ENCODE measurements at places on chromosomes 16 and 17. TPM values are rescaled to one million over a fixed set of nuclear protein-coding genes. Genes with fewer than 3 reads are reported as not detected.
A peak's percentile ranks its signal among the peaks of the same experiment; 100 is the strongest.

Gene KRTAP1-3
- not detected for total RNA-seq

Gene PDILT
- total RNA-seq, result not detected

Gene CDH3
- not detected for total RNA-seq

Gene GUCY2D
- total RNA-seq, result not detected

Gene KRTAP9-2
- total RNA-seq, result not detected

Gene CCDC200
- total RNA-seq, result not detected

DNA sequence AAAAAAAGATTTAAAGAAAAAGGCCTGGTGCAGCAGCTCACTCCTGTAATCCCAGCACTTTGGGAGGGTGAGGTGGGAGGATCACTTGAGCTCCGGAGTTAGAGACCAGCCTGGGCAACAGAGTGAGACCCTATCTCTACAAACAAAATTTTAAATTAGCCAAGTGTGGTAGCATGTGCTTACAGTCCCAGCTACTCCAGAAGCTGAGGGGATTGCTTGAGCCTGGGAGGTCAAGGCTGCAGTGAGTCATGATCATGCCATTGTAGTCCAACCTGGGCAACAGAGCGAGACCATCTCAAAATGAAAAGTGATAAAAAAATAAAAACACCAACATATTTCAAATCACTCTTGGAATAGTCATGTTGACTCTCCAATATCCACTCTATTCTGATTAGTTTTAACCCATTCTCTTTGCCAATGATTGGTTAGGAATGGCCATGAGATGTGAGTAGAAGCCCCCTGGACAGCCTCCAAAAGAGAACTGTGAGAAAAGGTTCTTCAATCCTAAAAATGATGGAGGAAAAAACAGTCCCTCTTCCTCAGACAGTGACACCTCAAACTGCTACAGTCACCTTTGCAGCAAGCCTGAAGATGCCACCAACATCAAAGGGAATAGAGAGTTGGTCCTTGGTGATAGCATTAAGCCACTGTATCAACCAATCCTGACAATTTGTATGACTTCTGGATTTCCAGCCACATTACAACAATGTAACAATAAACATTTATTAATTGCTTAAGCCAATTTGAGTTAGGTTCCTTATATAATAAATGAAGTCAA lies 2.9 kb upstream of the KANSL1 start:
- peak overlapping the region; percentile 30 for H3K27ac ChIP-seq
- H3K4me1 ChIP-seq, result peaks cover 34% of the 10 kb centered on the region
- H3K27me3 ChIP-seq, result no peaks in the 10 kb centered on the region
- no peak for DNase-seq
- H3K36me3 ChIP-seq, result peaks cover 26% of the 10 kb centered on the region
- no peak overlapping the region for H3K4me3 ChIP-seq

- peaks cover 73% of the 10 kb centered on the region for H3K4me1 ChIP-seq
- DNase-seq, result no peak
- H3K27ac ChIP-seq, result peak overlapping the region; percentile 99
- H3K4me3 ChIP-seq, result peak overlapping the region; percentile 94
- H3K27me3 ChIP-seq, result no peaks in the 10 kb centered on the region
- peaks cover 43% of the 10 kb centered on the region for H3K36me3 ChIP-seq
Measured at GRCh38 chr17:45314741-45315647, 1.8 kb downstream of the MAP3K14 start.

DNA sequence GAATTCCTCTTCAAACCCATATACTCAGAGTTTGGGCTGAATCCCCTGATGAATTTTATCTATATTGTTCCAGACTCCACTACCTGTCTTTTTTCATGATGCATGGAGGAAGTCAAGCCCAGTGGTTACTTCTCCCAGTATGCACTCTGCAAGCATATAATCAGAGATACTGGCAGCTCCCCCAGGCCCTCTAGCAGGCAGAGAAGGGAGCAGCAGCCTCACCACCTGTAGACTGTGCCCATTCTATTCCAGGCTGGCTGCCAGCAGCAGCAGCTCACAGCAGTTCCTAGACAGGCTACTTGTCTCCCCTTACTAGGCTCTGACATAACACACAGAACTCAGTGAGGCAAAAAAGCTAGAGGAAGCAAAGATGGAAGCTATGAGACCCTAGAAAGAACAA lies 3.4 kb downstream of the MKS1 start:
- DNase-seq, result no peak
- H3K27ac ChIP-seq, result peak overlapping the region; percentile 46
- H3K36me3 ChIP-seq, result peaks cover 16% of the 10 kb centered on the region
- peaks cover 38% of the 10 kb centered on the region for H3K4me1 ChIP-seq
- H3K27me3 ChIP-seq, result no peaks in the 10 kb centered on the region

DNA sequence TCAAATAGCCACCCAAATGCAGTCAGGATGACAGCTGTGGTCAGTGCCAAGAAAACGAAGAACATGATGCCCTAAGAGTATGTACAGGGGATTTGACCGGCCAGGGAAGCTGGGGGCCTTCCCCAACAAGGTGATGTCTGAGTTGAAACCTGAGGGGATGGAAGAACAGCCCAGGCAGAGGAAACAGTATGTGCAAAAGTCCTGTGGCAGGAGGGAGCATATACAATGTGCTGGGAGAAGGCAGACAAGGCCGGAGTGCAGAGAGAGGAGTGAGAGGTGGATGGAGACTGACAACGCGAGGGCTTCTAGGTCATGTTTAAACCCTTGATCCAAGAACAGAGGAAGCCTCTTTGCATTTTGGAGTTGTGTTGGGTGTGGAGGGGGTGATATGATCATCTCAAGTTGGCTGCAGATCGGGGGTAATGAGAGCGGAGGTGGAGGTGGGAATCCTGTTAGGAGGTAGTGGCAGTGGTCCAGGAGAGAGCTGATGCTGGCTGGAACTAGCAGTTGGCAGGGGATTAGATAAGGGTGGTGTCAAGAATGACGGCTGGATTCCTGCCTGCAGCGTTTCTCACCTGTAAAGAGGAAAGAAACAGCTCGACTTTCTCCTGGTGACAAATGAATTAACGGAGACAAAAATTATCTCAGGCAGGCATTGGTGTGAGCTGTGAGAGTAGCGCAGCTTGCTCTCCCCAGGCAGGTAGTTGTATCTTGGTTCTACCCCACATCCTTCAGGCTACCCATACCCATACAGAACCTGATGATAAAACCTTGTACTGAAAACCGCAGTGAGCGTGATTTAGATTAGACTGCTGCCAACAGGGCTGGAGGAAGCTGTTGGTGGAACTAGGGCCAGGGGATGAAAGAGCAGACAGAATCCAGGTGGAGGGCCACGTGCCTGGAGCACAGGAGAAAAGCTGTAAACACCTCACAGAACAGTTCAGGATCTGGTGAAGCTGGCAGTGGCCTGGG lies 37.2 kb upstream of the NGFR start:
- no peak overlapping the region for H3K4me3 ChIP-seq
- H3K27me3 ChIP-seq, result peaks cover 55% of the 10 kb centered on the region
- no peaks in the 10 kb centered on the region for H3K36me3 ChIP-seq
- no peak for DNase-seq

DNA sequence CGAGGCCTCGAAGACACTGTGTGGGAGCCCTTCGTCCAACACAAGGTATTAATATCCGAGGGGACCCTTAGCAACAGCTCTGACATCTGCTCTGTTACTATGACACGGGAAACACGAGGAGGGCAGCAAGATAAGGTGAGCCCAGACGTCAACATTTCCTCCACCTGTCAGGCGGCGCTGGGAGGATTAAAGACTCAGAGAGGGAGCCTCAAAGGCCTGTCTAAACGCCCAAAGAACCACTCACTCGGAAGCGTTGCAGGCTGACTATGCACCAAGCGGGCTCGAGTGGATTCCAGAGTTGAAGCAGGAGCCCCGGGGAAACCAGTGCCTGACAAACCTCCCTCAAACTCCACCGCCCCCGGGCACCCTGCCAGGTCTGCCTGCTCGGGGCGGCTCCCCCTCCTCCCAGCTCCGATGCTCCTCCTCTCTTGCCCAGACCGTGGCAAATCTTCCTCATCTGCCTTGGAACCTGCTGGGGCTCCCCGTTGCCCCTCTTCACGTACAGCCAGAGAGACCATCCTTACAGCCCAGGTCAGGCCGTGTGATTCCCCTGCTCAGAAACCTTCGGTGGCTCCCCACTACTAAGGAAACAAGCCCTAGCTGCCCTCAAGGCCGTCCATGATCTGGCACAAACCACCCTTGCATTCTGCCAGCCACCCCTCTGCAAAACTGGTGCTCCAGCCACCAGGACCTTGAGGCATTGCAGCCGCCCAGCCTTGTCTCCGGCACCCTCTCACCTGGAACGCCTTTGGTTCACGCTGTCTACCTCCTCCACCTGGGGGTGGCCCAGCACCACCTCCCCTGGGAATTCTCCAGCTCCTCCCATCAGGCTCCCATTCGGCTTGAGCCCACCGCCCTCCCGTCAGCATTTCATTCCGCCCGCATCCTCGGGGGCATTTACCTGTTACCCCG lies 16.2 kb downstream of the RPH3AL start:
- no peaks in the 10 kb centered on the region for H3K36me3 ChIP-seq
- peaks cover 2% of the 10 kb centered on the region for H3K4me1 ChIP-seq
- no peak for DNase-seq
- peaks cover 28% of the 10 kb centered on the region for H3K27me3 ChIP-seq
- H3K27ac ChIP-seq, result no peak overlapping the region
- H3K4me3 ChIP-seq, result no peak overlapping the region

DNA sequence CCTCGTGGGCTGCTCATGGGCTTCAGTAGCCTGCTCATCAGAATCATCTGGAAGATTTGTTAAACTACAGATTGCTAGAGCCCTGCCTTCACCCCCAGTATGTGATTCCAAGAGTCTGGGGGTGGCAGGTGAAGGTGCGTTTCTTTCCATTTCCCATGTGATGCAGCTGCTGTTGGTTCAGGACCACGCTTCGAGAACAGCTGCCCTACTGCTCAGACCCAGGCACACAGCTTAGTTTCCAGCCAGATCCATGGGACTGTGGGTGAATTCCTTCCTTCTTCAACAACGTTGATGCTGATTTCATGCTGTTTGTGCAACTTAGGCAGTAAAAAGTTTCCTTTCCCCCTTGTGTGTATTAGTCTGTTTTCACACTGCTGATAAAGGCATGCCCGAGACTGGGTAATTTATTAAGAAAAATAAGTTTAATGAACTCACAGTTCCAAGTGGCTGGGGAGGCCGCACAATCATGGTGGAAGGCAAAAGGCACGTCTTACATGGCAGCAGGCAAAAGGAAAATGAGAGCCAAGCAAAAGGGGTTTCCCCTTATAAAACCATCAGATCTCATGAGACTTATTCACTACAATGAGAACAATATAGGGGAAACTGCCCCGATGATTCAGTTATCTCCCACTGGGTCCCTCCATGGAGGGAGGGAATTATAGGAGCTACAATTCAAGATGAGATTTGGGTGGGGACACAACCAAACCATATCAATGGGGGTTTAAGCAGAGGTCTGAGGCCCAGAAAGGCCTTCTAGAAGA lies 159.2 kb downstream of the XYLT1 start:
- H3K27ac ChIP-seq, result peak overlapping the region; percentile 92
- H3K4me1 ChIP-seq, result peaks cover 59% of the 10 kb centered on the region
- H3K4me3 ChIP-seq, result peak overlapping the region; percentile 71
- DNase-seq, result no peak

- DNase-seq, result no peak
- no peaks in the 10 kb centered on the region for H3K4me1 ChIP-seq
- H3K36me3 ChIP-seq, result no peaks in the 10 kb centered on the region
- no peak overlapping the region for H3K4me3 ChIP-seq
Measured at GRCh38 chr16:71303938-71304337, 14.7 kb upstream of the CMTR2 start.

DNA sequence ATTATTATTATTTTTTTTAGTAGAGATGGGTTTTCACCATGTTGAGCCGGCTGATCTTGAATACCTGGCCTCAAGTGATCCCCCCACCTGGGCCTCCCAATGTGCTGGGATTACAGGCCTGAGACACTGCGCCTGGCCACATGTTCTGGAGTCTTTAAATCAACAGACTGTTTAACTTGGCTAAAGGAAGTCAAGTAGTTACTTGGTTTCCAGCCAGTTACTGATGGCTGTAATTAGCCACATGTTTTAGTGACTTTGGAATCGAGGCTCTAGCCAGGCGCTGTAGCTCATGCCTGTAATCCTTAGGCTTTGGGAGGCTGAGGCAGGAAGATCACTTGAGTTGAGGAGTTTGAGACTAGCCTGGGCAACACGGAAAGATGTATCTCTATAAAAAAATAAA lies 699.2 kb upstream of the RBFOX1 start:
- no peak overlapping the region for H3K4me3 ChIP-seq
- H3K27ac ChIP-seq, result no peak overlapping the region
- no peaks in the 10 kb centered on the region for H3K27me3 ChIP-seq
- no peak for DNase-seq
- H3K36me3 ChIP-seq, result no peaks in the 10 kb centered on the region
- no peaks in the 10 kb centered on the region for H3K4me1 ChIP-seq

DNA sequence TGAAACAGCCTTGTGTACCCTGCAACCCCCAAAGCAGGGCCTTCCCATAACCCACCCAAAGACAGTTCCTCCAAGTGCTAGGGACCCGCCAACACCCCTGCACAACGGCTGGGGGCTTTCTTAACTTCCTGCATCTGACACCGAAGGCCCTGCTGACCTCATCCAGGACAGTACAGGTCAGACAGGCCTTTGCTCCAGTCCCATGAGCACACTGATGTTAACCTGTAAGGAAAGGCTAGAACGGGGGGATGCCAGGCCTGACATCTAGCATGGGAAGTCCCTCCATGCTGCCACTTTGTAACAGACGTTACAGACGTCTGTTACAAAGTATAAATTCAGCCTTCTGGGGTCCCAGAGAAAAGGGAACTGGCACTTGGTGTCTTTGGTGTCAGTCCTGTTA lies 369.1 kb downstream of the CPPED1 start:
- no peaks in the 10 kb centered on the region for H3K27me3 ChIP-seq
- no peak overlapping the region for H3K4me3 ChIP-seq
- peak overlapping the region; percentile 62 for H3K27ac ChIP-seq
- peaks cover 47% of the 10 kb centered on the region for H3K4me1 ChIP-seq

- no peak for DNase-seq
- no peak overlapping the region for H3K4me3 ChIP-seq
- H3K36me3 ChIP-seq, result no peaks in the 10 kb centered on the region
- H3K27me3 ChIP-seq, result peaks cover 35% of the 10 kb centered on the region
Measured at GRCh38 chr17:74177018-74177450, 26.4 kb upstream of the RPL38 start.

DNA sequence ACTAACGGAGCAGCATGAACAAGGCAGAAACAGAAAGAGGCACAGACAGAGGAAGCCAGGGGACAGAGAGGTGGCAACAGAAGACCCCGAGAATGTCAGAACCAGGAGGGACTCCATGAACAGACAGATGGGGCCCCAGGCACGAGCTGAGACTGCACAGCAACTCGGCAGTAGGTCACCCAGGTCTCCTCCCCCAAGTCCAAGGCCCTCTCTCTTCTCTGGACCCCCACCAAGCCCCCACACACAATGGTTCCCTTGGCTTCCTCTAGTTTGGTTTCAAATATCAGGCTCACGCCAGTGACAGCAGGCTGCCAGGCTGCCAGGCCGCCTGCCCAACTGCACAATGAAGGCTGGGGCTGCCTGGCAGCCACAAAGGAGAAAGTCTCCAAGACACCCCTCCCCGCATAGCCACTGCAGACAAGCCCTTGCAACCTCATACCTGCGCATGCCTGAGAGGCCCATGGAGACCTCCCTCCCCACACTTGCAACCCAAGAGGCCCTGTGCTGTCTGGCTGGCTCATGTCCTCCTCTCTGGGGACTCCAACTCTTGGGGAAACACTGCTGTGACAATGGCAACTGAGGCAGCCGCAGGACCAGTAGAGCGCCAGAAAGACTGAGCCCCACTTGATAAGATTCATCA lies 54.8 kb downstream of the PIMREG start:
- no peaks in the 10 kb centered on the region for H3K36me3 ChIP-seq
- peaks cover 6% of the 10 kb centered on the region for H3K27me3 ChIP-seq
- no peak overlapping the region for H3K4me3 ChIP-seq
- H3K27ac ChIP-seq, result no peak overlapping the region
- peaks cover 20% of the 10 kb centered on the region for H3K4me1 ChIP-seq
- DNase-seq, result no peak
